Stimulated activated CD4-positive, alpha-beta T cell treated with anti-CD3 and anti-CD28 coated beads, Interleukin-12 subunit alpha, Interleukin-12 subunit beta, amount 100 ng/mL, for 4 hours (primary cell): ENCODE measurements at places on chromosomes 7 and 10.

DNA sequence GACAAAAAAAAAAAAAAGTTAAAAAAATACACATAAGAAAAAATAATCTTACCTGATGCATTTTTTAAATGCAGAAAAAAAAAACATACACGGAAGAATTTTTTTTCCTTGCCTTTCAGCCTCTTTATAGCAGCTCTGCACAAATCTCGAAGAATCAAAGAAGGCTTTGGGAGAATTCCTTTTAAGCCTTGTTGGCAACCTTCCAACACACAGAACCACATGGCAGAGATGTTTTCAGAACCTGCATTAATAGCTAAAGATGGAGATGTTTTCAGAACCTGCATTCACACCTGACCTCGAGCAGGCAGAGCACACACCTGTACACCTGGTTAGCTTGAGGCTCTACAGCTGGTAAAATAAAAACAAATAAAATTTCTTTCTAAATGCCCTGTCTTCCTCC is 65.6 kb downstream of the DOCK4 start:
- no peak for DNase-seq

- DNase-seq, result no peak
These were observed 189.2 kb downstream of the C7orf25 start for GRCh38 chr7:42722716-42723115.

GRCh38 chr7:90817151-90817550 is 221.0 kb downstream of the CDK14 start:
- DNase-seq, result no peak

DNA sequence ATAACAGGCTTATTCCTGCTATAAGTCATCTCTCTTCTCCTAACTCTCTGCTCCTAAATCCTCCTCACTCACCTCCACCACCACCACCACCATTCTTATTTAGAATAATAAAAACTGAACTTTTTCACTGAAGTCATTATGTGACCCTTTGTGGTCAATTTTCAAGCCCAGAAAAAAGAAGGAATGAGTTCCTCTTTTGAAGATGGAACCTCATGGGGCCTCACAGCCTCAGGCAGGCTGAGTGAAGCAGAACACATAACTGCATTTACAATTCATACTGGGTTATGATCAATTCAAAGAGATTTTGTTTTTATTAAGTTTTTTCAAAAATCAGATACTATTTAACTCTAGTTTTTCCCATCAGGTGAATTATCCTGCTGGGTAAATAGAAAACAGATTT is 29.8 kb downstream of the PNLIPRP3 start:
- DNase-seq, result no peak

DNA sequence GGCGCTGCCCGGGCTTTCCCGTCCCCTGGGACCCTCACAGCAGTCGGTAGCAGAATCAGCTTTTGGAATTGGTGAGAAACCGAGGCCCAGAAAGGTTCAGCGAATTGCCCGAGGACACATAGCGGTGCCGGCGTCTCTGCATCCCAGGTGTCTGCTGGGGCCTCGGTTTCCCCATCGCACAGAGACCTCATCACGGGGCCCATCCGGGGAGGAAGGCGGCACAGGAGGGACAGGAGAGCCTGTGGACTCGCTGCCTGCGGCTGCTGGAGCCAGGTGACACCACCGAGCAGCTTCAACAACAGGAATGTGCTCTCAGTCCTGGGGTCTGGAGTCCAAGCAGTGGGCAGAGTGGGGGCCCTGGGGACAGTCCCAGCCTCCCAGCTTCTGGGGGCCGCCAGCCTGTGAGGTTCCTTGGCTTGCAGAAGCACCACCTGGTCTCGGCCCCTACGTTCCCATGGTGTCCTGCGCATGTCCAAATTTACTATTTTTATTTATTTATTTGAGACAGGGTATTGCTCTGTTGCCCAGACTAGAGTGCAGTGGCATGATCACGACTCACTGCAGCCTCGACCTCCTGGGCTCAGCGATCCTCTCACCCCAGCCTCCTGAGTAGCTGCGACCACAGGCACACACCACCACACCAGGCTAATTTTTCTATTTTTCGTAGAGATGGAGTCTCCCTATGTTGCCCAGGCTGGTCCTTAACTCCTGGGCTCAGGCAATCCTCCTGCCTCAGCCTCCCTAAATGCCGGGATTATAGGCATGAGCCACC is 539 bp upstream of the COX19 start:
- no peak for DNase-seq

DNA sequence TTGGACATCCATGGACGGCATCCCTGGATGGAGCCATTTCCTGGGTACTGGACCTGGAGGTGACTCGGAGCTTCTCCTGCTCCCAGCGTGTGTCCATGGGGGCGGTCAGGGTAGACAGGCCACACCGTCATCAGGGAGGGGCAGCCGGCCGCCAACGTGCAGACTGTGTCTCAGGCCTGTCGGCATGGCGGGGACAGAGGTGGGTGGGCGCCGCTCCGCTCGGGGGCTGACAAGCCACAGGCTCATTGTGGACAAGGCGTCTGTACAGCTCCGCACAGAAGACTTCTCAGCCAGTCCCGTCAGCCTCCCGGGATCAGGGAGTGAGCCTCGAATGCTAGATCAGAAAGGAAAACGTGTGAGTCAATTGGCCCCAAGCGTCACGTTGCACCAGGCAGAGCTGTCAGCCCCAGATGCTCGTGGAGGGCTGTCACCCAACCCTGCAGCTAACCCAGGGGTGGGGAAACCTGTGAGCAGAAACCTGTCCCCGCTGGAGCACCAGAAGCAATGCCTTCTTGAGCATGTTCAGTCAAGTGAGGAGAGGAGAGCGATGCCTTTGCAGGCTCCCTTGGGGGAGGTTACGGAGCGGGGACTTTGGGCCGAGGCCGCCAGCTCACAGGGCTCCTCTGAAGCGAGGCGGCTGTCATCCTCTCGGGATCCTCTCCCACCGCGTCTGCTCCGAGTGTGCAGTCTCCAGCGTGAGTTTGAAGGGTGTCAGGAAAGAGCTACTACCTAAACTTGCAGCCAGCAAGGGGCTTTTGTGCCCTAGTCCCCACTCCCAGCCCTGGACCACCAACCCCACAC is 16.0 kb upstream of the DPYSL4 start:
- DNase-seq, result no peak

DNA sequence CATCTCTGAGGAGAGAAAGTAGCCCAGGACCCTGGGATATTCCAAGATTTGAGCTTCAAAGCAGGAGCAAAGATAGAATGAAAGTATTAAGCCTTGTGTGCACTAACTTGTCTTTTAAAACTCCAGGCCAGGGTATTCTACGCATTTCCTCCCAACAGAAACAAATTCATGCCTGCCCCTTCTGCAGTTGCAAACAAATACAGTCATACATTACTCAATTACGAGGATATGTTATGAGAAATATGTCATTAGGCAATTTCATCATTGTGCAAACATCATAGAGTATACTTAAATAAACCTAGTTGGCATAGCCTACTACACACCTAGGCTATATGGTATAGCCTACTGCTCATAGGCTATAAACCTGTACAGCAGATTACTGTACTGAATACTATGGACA is 154.5 kb upstream of the KIAA1217 start:
- no peak for DNase-seq

DNA sequence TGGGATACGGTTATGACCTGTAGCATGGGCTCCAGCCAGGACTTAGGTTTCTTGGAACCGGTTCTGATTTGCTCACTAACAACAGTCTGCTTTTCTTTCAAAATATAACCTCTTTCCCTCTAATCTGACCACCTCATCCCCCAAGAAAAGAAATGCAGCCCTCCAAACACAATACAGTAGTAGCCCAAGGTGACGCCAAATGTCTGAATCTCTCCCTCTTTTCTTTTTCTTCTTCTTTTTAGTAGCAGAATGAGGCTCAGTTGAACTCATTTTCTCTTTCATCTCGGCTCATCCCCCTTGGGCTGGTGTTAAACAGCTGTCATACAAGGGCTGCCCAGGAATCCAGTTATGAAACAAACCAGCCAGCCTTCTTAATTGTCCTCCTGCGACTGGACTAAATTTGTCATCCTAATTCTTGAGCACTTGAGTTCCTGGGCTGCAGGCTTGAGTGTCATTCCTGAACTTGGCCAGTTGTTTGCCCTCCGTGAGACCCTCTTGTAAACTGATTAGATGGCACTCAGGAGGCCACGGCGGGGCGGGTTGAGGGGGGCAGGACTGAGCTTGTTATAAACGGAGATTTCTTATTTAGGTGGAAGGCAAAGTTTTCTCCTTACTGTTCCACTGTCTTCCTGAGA is 94.8 kb downstream of the SORCS3 start:
- no peak for DNase-seq

DNA sequence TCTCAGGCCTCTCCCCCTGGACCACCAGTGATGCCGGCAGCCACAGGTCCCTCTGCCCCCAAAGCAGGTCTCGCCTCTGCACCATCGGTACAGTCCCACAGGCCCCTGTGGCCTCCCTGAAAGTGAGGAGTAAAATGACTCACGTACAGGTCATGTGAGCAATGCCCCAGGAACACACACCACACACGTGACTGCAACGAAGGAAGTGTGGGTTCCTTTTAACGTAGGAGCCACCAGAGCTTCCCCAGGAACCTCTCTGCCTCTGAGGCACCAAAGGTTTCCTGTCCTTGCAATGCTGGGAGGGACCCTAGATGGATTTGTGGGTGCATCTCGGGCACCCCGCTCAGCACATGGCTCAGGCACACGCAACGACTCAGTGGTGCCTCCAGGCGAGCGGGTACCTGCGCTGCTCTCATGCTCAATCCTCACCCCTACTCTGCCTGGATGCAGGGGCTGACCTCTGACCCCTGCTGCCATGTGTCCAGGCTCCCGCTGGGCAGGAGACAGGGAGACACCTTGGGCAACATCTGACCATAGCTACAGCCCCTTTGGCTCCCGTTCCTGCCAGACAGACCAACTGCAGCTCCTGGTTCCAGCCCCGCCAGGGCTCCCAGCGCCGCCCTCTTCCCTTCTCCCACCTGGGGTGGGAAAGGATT is 120.7 kb downstream of the PRKAG2 start:
- peak; percentile 49 for DNase-seq

- DNase-seq, result no peak
These were observed 134.6 kb downstream of the CHRM2 start for GRCh38 chr7:137003086-137003485.

DNA sequence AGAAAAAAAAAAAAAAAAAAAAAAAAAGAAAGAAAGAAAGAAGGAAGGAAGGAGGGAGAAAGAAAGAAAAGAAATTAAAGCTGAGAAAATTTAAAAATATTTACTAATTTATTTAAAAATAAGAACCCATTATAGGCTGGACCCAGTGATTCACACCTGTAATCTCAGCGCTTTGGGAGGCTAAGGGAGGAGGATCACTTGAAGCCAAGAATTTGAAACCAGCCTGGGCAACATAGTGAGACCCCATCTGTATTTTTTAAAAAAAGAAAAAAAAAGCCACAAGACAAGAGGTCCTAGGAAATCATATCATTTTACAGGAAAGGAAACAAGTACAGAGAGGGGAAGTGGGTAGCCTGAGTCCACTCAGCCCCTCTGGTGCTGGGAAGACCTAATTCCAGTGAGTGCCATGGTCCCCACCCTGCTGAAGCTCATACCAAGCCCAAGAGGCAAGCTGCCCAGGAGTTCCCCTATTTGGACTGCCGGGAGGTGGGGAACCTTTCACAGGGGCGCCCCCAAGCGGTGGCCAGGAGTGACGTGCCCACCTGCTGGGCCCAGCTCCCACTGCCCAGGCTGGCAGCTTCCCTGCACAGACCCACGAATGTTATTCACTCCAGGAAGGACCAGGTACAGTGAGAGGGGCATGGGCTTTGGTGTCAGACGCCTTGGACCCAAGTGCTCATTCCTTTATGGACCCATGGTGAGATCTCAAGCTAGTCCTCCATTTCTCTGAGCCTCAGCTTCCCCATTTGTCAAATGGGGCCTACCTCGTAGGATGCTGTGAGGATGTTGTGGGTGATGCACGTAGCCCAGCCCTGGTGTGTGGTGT is 133.6 kb downstream of the ZMIZ1 start:
- peak; percentile 19 for DNase-seq
